ENCODE measurements at places on chromosomes 6 and 20.

- DNase-seq, result peak; percentile 93
These were observed 122.5 kb upstream of the SLC2A12 start for GRCh38 chr6:134174672-134175531.

DNA sequence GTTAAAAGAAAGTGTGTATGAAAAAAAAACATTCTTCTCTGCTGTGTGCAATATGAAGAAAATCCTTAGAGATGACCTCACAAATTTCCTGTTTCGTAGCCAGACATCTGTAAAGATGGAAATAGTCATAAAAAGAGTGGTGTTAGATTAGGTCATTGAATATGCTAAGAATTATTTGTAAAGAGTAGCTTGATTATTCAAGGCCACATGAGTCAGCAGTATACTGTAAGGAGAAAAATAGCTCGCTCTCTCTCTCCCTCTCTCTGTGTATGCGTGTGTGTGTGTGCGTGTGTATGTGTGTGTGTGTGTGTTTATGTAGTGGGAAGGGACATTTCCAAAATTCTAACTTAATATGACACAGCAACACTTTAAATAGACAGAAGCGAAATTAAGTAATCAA is 78.8 kb downstream of the PTCHD4 start:
- no peak for DNase-seq

GRCh38 chr6:6006428-6007365 is at the start of gene NRN1:
Gene NRN1, minus strand, starts transcription at chr6:6006925. Its CDS starts 176 bp downstream, at chr6:6006749.
- peak; percentile 74 for DNase-seq

DNA sequence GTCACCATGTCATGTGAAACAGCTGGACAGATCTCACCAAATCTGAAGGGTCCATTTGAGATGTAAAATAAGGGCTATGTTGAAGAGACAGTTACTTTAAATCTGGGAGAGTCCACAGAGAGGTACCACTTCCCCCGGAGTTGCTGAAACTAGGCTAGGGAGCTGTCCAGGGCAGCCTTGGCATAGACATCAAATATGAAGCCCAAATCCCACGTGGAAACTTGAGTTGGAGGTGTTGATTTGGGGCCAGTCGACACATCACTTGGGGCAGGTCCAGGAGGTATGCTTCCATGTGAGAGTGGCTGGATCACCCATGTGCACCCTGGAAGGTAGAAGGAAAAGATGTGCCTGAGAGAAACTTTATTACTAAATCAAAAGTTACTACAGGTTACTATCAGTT is 12.0 kb upstream of the SERPINB9 start:
- DNase-seq, result no peak

DNA sequence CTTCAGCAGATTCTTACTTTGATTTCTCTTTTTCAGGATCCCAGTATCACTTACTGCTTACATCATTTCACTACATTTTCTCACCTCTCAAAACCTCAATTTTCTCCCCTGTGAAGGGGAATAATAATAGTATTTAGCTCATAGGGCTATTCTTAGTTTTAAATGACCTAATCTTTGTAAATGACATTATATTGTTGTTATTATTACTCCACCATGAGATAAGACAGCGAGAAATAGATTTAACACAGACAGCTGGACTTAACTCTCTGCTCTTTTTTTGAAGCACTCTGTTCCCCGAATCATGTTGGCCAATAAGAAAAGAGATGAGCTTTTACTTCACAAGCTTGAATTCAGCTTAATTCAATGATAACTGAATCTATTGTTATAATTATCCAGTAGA is 108.5 kb upstream of the QKI start:
- DNase-seq, result no peak
